ENCODE measurements at places on chromosomes 16 and 17.

DNA sequence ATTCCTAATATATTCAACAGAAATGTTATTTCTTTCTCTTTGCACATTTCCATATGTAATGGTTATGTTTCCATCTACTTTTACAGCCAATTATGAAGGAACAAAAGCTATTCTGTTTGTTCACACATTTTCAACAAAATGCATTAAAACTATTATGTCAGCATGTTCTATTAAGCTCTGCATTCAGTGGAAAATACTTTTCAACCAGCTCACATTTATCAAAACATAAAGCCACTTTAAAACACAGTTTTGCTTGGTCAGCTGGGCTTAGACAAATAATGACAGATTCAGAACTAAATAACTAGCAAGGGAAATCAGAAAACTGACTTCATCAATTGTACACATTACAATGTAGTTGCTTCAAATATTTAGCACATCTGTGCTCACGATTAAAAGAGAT lies 6.9 kb downstream of the SALL1 start:
- no peak for DNase-seq

DNA sequence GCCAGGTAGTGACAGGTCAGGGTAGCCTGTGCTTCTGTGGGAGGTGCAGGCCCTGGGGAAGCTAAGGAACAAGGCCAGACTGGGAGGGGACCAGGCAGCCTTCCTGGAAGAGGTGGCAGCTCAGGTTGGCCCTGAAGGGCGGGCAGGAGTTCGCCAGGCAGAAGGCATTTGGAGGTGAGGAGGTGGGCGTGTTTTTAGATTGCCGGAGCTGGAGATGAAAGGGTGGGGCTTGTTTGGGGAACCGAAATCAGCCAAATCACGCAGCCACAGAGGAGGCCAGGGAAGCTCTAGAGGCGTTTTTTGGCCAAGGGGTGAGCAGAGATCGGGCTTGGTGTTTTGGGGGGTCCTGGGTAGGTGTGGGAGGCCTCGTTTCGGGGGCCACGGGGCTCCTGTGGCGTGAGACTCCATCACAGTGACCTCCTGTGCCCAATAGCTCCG lies 7.6 kb downstream of the ADCY7 start:
- peak; percentile 81 for DNase-seq

DNA sequence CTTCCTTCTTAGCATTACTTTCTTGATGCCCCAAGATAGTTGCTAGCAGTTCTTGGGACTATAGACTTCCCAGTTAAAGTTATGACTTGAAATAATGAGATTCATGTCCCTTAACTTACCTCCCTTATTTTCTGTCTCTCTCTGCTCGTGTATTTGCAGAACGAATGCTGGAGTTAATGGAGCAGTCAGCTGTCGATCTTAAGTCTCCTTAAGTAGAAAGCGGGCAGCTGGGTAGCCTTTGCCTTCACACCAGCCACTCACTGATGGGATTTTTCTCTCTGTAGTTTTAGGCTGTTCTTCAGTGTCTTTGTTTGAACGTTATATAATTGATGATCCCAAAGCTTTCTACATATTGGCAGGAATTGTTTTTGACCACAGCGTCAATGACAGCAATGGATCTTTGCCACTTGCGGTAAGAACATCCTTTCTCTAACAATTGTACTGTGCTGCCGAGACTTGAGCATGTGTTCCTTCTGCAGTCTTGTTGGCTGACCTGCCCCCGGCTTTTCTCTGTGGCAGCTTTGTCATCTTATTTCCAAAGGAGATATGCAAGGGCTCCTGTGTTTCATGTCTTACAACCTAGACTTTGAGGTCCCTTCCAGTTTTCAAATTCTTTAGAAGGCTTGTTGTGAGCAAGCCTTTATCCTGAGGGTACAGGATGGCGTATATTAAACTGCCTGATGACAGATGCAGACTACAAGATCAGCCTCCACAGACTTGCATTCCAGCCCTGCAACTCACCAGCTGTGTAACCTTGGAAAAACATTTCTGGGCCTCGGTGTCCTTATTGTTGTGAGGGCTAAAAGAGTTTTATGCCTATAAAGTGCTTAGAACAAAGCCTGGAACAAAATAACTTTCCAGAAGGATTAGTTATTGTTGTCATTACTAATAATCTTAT lies 25.1 kb upstream of the ABCA3 start:
- DNase-seq: no peak

GRCh38 chr17:43400943-43401717 lies 2.3 kb downstream of the ARL4D start:
- DNase-seq: no peak

- DNase-seq: no peak
These were observed 2.9 kb downstream of the IL34 start for GRCh38 chr16:70649300-70649699.

DNA sequence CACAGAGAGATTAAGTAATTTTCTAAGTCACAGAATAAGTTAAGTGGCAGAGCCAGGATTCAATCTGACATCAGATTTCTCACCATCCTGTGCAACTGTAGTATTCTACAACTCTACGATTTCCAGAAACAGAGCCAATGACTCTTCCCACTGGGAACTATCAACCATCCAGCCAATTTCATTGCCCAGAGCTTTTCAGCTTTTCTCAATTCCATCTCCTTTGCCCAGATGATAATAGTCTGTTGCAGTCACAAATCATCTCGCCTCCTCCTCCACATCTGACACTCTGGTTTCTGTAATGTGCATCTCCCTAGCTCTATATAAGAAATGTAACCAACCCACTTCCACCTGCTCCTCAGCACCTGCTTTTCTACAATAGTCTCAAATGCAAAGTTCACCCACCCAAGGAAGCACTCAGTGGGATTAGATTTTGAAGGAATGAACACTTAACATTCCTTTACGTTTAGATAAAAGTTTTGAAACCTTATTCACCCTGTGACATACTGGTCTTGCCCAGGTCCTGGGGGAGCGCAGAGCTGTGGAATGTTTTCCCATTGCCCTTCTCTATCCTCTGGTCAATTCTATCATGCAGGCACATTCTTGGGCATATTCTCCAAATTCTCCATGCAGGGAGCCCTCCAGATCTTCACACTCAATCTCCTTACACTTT lies 167.8 kb upstream of the ASIC2 start:
- DNase-seq: no peak

DNA sequence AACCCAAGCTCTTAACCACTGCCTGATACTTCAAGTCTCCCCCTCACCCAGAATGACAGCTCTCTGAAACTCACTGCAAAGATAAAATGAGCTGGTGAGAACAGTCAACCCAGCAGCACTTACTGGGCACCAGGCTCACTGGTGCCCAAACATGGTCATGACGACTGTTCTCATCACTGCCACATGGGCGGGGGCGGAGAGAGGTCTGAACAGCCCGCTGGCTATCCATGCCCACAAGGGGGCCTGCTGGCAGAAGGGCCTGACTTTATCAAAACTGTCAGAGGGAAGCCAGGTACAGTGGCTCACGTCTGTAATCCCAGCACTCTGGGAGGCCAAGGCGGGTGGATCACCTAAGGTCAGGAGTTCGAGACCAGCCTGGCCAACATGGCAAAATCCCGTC lies 4.0 kb downstream of the MYBBP1A start:
- peak; percentile 41 for DNase-seq

- DNase-seq: no peak
These were observed 6.3 kb downstream of the CNTD1 start for GRCh38 chr17:42804918-42805367.

GRCh38 chr17:31842195-31843069 lies 16.6 kb downstream of the COPRS start:
- DNase-seq: no peak

GRCh38 chr17:42853004-42853403 lies 2.0 kb downstream of the AOC3 start:
- DNase-seq: no peak

DNA sequence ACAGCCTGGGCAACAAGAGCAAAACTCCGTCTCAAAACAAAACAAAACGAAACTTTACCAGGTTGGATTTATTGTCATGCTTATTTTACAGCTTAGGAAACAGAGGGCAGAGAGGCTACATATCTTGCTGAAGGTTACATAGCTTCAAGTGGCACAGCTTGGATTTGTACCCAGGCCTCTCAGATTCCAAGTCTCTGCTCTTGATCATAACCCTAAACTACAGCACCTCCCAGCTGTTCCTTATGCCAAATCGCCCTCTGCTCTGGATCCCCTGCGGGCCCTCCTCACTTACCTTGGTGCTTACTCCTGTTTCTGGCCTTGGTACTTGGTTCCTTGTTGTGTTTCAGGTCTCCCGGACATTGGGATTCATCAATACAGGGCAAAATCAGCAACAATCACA lies 11.7 kb upstream of the CUEDC1 start:
- no peak for DNase-seq

- DNase-seq: peak; percentile 92
These were observed 21.7 kb downstream of the PRMT7 start for GRCh38 chr16:68332411-68333121.

- DNase-seq: peak; percentile 82
These were observed 34.4 kb upstream of the PRKCB start for GRCh38 chr16:23801378-23801777.

DNA sequence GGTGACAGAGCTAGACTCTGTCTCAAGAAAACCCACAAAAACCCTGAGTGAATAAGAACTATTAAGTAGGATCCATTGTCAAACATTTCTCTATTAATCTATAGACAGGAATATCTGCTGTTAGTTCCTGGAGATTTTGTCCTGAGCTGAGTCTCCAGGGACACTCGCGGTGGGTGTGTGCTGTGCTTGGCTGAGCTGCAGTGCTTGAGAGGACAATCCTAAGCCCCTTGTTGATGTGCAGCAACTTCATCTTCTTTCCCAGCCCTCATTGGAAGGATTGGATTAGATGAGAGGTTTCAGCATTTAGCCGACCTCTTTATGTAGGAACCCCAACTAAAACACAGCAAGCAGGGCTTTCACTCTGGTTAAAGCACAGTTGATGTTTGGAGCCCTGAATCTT lies 33.3 kb downstream of the NDEL1 start:
- DNase-seq: no peak

GRCh38 chr17:75390982-75391381 lies 14.5 kb downstream of the GRB2 start:
- DNase-seq: no peak

DNA sequence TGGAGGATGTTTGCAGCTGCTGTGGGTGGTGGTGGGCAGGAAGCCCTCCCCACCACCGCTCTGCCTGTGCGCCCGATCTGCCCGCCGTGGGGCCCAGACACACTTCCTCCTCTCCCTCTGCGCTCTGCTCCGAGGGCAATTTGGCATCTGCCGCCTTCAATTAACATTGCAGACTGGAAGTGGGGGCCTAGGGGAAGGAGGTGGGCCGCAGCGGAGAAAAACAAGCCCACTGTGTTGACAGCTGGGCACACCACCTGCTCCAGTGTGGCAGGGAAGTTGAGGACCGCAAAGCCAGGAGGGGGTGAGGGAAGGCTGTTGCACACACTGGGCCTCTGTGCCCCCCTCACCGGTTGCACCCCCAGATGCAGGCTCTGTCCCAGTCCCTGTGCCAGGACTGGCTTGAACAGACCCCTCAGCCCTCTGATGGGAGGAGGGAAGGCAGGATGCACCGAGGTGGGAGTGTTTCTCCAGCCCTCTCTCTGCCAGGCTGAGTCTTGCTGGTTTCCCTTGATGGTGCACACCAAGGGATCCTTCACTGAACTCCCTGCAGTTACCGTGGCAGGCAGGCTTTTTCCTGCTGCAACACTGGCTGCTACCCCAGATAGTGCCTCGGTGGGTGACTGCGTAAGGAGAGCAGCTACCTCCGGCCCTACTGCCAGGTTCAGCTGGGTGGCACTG lies 72.8 kb upstream of the MED9 start:
- DNase-seq: no peak

DNA sequence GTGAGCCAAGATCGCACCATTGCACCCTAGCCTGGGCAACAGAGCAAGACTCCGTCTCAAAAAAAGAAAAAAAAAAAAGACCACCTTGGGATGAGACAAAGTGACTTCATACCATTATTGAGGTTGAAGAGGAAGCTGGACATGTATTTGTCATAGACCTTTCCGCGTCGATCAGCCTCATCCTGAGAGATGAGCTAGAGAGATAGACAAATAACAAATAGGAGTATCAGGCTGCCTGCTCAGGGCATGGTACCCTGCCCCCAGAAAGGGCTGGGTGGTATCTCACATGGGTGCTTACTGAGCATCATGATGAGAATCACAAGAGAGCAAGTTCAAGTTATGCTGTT lies 22.1 kb downstream of the CNTNAP1 start:
- DNase-seq: no peak

DNA sequence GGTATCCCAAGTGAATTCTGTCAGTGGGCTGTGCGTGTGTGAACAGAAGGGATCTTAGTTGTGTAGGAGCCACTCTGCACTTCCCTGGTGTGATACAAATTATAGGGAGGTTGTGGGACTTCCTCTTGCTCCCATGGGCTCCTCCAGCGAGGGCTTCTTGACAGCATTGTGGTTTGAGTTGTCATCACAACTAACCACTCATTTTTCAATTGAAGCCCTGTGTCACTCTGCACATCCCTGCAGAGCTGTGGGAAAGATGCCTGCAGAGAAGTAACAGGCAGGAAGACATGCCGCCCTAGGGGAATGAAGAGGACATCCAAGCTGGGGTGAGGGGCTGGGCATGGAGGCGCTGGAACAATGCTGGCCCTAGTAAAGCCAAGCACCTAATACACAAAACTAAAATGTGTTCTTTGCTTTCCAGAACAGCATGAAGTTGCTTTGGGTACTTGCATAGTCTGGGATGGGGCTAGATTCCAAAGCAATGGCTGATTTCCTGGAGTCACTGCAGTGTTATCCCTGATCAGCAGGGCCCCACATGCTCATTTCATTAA lies 692.5 kb downstream of the TOX3 start:
- DNase-seq: no peak

DNA sequence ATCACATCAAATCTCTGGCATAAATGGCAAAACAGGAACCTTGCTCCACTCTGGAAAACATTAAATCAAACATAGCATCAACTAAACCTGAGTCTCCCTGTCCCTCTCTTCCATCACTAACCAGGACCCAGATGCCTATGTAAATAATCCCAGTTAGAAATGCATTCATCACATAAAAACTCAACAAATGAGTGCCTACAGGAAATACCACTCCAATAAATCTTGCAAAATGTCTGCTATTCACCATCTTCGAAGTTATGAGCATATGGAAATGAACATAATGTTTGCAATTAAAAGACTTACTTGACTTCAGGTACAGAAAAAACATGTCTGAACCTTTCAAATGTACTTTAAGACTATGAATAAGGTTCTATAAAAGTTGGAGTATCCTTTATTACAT lies 425.0 kb downstream of the CDH11 start:
- no peak for DNase-seq

GRCh38 chr17:81843713-81844326 lies 9.0 kb upstream of the PPP1R27 start:
- no peak for DNase-seq

DNA sequence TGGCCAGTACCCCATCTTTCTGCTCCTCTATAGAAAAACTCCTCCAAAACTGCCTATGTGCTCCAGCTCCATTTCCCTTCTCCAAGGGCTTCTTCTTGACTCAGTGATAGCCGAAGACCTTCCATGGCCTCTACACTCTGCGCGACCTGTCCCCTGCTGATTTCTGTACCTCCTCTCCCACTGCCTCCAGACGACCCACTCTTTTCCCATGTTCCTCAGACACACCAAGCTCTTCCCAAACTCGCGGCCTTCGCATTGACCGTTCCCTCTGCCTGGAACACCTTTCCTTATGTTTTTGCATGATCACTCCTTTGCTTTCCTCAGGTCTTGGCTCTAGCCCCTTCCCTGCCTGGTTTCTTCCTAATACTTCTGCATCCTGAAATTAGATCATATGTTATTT lies 255.6 kb upstream of the SDK2 start:
- no peak for DNase-seq

- DNase-seq: no peak
These were observed 10.7 kb downstream of the CTC1 start for GRCh38 chr17:8237175-8237574.
